ENCODE measurements at places on chromosomes 4 and X.

DNA sequence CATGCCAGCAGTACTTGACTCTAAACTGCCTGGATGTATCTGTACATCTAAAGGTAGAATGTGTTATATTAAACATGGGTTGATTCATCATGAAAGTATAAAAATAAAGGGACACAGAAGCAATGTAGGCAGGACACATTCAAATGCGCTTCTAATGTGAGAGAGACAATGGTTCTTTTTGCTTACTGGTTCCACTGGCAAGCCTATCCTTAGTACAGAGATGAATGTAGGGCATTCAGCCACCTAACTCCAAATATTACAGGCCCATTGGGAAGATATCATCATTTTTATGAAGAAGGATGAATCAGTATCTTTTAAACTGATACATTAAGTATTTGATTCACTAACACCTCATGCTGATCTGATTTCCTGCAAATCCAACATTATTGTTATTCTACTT, 18.0 kb downstream of the CDKL2 start:
- no peak for DNase-seq

DNA sequence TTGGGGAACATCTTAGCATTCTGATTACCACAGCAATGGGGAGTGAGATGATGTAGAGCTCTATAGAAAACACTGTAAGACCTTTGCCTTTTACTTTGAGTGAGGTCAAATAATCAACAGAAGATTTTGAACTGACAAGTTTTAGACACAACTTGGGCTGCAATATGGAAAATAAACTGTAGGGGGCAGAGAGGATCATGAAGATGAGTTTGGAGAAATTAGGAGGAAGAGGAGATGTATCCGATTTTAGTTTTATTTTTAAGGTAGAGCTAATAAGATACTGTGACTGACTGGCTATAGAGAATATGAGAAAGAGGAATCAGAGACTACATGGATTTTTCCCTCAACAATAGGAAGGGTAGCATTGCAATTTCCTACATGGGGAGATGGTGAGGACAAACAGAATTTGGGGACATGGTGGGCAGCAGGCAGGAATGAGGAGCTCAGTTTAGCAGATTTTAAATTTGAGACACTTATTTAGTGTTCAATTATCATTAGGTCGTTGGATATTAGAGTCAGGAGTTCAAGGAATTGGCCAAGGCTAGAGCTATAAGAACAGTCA, 563.1 kb downstream of the INPP4B start:
- no peak for DNase-seq

GRCh38 chr4:79682801-79683530, 274.9 kb upstream of the GK2 start:
- DNase-seq = no peak

DNA sequence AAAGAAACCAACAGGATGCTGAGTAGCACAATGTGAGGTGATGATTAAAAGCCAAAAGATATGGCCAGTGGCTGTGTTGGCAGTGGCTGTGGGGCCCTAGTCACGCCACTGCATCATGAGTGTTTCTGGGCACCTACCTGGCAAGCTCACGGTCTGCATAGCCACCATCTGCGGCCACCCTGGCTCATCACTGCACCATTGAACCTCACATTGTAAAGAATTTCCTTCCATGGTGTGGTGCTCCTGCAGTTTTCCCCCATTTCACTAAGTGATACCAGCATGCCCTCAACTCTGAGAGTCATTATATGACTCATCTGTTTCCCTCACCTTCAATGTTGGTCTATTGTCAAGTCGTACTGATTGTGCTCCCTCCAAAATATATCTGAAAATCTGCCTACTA, 45.5 kb upstream of the CLNK start:
- no peak for DNase-seq

DNA sequence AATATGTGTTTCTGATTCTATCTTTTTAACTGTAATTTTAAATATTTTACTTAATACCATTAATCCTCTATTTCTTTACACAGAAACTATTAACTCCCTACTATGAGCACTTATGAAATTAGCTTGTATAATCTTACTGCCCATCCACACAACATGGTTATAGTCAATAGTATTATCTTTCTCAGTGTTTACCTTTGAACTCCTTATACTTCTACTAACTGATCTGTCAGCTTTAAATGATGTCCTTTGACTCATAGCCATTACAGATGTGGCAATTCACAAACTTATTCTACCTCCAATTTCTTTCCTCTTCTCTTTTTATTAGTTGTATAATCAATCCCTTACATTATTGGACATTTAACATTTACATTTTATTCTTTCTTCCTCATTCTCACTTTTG, 5.5 kb downstream of the SEC31A start:
- no peak for DNase-seq

DNA sequence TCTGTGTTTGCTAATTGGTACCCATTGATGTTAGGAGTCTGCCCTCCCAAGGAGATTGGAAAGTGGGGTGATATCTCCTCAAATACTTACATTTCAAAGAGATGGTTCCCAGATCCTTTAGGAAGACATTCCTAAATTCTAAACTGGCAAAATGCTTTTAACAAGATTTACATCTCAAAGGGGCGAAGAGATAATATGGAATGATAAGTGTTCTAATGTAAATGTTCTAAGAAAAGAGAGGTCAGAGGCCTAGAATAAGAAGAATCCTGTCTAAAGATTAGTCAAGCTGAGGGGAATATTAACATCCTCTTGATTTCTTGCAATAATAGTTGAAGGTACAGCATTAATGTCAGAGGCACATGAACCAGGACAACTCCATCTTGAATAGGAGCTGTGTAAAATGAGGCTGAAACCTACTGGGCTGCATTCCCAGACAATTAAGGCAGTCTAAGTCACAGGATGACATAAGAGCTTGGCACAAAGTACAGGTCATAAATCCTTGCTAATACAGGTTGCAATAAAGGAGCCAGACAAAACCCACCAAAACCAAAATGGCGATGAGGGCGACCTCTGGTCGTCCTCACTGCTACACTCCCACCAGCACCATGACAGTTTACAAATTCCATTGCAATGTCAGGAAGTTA, 2248.1 kb downstream of the ARAP2 start:
- DNase-seq = no peak

DNA sequence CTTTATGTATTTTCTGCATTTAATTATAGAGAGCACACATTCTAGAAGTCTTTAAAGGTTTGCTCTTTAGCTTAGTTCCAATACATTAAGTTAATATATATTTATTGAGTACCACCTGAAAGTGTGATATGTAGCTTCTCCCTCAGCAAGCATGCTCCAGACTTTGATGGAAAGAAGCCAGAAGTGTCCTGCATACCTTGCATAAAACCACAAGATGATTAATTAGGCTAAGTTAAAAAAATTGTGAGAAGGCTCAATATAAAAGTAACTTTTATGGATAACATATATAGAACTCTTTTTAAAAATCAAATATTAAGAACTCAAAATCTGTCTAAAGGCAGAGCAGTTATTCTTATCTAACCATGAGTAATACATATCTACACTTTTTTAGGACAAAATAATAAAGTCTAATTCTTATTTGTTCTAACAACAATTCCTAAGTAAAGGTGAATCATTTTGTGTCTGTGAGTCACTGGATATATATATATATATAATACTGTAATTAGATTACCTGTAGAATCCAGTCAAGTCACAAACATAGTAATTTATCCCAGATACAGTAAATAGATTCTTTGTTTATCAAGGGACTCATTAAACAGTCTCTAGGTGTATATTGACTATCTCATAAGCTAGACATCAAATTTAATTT, 51.2 kb downstream of the INTS12 start:
- DNase-seq = no peak

DNA sequence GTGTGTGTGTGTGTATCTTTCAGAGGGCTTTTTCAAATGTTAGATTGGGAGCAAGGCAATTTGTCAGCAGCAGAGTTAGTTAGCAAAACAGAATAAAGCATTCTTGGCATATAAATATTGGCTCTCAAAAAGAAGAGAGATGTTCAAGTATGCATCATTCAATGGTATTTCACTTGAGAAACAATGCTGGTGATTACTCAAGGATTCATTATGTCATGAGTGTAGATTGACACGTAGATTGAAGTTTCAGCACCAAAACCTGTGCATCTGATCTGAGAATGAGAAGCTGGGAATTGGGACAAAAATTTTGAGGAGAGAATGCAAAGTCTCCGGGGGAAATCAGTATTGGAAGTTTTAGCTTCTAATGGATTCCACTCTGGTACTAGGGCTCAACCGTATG, 241.4 kb downstream of the FRMPD4 start:
- no peak for DNase-seq

DNA sequence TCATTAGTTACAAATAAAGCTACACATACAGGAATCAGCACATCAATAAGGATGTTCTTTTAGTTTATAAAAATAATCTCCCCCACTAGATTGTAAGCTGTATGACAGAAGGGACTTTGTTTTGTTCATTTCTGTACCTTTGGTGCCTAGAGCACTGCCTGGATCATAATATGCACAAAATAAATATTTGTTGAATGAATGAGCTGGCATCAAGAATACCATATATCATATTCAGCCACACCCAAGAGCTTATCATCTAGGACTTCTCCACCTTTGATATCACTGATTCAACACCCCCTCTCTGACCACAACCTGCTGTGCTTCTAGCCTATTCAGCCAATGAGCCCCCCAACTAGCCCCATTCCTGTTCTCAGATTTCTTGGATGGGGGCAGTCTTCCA, 10.6 kb downstream of the SYTL4 start:
- DNase-seq = no peak

DNA sequence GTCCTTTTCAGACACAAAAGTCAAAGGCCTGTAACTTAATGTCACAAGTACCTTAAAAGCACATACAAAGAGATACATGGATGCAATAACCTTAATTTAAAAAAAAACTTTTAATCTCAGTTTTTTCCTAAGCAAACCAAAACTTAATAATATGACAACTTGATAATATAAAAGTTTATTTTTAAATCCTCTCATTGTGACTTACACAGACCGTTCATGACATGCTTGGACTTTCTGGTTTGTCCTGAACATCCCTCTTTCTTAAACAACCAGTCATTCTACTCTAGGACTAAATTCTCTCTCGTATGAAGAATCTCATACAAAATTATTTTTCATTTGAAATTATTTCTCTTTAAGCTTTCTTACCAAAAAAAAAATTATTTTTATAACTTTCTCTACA, 43.1 kb upstream of the CYP2U1 start:
- no peak for DNase-seq

DNA sequence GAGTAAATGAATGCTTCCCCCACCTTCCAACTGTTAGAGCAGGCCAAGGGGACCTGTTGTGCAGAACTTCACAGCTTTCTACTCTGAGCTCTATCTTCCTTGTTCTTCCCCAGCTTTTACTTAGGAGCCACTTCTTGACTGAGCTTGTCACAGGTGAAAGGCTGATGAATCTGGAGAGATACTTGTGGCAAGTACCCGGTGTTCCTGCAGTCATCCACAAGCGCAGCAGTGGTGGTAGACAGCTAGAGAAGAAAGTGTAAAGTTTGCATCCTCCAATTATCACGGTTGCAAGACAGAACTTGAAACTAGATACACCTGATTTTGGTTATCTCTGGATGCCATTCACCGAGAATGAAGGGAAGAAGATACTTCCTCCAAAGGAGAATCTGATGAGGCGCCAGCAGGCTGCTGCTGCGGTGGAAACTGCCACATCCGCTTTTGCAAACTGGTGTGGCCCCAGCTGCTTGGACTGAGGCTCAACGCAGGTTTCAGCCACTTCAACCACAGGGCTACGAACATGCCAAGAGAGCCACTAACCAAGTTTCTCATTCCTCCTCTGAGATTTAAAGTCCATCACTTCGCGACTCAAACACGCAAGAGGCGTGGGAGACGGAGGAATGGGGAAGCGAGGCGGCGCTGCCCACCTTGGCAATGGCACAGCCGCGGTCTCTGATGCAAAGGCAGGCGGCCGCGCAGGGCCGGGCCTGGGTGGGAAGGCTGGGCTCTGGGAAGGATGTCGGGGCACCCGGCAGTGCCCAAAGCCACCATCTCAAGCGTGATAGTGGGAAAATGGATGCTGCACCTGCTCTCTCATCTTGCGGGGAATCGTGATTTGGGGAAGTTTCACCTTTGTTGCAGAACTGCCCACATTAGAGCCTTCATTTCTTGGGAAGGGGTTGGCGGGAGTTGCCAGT, 1.3 kb upstream of the FHIP1A start:
- DNase-seq = no peak

DNA sequence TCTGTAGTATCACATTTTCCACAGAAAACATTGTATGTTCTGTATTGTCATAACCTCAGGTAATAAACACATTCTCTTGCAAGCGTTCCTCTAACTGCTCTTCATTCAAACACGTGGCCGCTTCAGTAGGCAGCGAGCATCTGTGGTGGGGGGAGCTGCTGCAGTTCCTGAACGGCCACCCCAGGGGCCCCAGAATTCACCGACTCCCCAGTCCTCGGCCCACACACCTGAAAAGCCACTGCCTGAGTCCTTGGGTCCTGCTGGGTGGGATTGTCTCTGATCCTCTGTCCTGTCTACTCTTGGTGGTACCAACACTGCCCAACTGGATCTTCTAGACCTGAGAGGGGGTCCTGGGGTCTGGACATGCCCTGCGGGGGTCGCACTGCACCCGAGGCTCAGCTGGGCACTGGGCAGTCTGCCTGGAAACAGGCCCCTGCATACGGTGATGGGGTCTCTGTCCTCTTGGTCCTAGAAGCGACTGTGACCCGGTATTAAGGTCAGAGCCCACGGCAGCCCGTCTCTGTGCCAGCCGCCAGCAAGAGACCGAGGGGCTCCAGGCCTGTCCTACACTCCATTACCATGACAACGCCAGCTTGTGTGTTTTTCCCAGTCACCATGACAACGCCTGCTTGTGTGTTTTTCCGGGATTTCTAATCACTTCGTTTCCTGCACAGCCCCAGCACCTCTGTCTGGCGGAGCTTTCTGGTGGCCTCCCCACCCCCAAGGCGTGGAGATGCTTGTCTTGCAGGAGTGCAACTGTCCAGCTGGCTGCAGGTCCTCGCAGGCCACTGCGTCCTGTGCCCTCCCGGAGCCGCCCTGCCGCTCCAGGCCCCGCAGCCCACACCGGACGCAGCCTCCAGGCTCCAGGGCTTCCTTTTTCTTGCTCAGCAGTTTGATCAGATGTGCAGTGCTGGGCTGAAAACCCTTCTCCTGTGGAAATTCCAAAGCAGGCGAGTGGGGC, 16.0 kb downstream of the CTBP1 start:
- DNase-seq = no peak

- DNase-seq = no peak
Observed at GRCh38 chr4:109990261-109991257, 77.9 kb downstream of the EGF start.

- DNase-seq = no peak
Observed at GRCh38 chrX:12115377-12115776, 22.9 kb upstream of the FRMPD4 start.

GRCh38 chr4:6804082-6804752, 21.7 kb downstream of the KIAA0232 start:
- DNase-seq = no peak
